Suppressor macrophage treated with lipopolysaccharide for 1 hour (primary cell): ENCODE measurements at places on chromosomes 7 and 10.

GRCh38 chr7:116408166-116408565 lies 91.4 kb upstream of the CAV2 start:
- no peak for DNase-seq

DNA sequence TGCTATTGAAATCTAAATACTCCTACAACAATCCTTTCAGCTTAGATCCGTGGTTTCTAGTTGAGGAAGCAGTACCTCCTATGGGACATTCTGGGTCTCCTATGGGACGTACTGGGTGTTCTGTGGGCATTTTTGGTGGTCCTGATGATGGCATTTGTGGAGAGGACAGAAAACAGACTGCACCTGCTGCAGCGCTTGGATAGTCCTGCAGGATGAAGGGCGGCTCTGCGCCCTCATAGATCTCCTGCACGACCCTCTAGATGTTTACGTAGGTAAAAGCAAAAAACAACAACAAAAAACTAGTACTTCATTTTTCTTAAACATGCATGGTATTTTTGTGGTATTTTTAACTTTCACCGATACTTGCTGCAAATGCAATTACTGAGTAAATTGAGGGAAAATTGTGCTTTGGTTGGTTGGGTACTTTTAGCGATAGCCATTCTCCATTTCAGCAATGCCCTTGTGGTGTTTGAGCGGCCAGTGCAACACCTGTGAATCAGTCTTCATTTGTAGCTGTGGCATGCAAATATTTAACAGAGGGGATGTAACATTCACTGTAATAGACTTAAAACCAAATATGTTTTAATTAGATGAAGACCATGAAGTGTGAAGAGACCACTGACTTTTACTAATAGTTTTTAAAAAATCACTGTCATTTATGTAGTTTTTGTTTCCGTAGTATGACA lies 461.2 kb downstream of the SDK1 start:
- no peak for DNase-seq

GRCh38 chr7:50677638-50677996 lies 105.1 kb downstream of the GRB10 start:
- DNase-seq: no peak

DNA sequence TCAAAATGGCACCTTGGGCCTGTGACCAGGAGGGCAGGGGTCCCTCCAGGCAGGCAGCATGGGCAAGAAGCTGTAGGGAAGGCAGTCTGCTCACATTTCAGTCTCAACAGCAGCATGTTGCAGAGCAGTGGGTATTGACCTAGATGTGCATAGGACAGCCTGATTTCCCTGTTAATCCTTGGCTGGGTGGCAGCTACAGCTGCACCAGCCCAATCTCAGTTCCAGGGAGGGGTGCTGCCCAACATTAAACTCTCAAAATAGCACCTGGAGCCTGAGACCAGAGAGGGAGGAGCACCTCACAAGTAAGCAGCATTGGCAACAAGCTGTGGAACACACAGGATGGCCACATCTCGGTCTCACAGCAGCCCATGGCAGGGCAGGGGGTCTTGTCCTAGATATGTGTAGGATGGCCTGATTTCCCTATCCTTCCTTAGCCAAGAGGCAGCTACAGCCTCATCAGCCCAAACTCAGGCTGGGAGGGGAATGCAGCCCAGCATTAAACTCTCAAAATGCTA lies 10.3 kb downstream of the TMEM140 start:
- DNase-seq: no peak

- no peak for DNase-seq
Observed at GRCh38 chr10:13953371-13953770, 366.6 kb downstream of the PRPF18 start.

DNA sequence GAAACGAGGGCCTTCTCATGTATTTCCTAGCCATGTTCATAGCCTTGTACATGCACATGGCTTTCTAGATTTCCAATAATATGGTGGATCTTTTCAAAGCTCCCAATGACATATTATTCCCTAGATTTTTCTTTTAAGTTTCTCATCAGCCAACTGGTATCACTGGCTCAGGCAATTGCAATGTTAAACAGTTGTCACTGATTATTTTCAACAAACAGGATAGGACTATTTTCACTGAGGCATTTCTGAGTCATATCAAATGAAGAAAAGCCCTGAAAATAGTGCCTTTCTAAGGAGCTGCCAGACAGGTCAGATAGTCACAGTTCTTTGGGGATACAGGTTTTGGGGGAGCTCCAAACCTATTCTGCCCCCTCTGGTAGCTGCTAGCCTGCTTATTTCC lies 4.5 kb upstream of the LMTK2 start:
- DNase-seq: no peak

GRCh38 chr10:25843551-25844170 lies 90.4 kb upstream of the MYO3A start:
- DNase-seq: no peak

GRCh38 chr10:95214793-95215192 lies 20.8 kb downstream of the ACSM6 start:
- DNase-seq: peak; percentile 15

- DNase-seq: peak; percentile 22
Observed at GRCh38 chr10:95987685-95988426, 55.5 kb upstream of the CCNJ start.

DNA sequence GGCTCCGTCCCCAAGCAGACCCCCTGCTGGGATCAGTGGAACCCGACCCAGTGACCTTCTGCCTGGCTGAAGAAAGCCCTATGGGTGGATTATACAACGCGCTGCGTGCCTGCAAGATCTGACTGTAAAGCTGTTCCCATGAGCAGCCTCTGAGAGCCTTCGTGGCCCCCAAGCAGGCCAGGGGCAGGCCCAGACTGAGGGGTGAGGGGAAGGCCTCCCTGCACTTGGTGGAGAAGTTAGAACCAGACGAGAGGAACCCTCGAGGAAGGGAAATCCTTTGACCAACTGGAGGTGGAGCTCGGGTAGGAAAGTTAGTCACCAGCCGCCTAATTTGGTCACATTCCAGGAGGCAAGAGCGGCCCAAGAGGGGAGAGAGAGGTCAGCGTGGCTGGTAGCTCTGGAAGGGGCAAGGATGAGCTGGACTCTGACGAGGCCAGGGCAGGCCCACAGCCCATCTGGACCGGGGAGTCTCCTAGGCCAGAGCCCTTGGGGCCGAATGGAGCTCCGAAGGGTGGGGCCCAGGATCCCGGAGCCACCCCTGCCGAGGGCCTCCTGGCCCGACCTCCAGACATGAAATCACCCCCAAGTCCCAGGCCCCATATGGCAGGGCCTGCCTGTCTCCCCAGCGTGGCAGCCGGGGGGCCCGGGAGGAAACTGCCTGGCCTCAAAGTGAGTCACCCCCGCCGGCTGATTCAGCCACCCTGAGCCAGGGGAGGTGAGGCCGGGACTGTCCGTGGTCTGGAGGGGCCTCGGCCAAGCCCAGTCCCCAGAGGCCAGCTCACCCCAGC lies 23.3 kb upstream of the PDGFA start:
- peak; percentile 75 for DNase-seq

- DNase-seq: no peak
Observed at GRCh38 chr7:41730161-41730560, 27.3 kb upstream of the INHBA start.

- no peak for DNase-seq
Observed at GRCh38 chr7:35909870-35910357, 109.1 kb downstream of the SEPTIN7 start.
